GM12864 (cell line): ENCODE measurements at places on chromosomes 2 and 18.

GRCh38 chr2:148876595-148877402, 1.8 kb downstream of the KIF5C start:
- DNase-seq, result no peak

GRCh38 chr2:46568212-46569009, 89.0 kb downstream of the TMEM247 start:
- no peak for DNase-seq

GRCh38 chr2:236549165-236549564, 20.5 kb upstream of the ACKR3 start:
- no peak for DNase-seq

GRCh38 chr2:235560345-235560744, 66.5 kb downstream of the AGAP1 start:
- no peak for DNase-seq

DNA sequence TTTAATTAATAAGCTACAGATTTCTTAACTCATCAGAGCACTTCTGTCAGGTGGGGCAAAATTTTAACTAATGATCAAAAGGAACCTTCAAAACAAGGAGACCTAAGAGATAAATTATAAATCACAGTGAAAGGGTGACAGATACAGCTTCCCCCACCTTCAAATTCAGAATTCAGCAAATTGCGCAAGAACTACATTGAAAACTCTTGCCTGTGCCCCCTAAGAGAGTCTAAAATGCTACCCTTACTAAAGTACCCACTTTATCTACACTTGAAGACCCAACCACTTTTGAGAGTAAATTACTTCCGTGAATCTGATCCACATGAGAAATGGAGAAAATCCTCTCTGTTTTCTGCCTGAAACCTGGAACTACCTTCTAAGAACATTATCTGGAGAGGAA, 324.9 kb downstream of the PAX3 start:
- DNase-seq, result no peak

GRCh38 chr2:144372410-144373080, 147.4 kb downstream of the ZEB2 start:
- DNase-seq, result no peak

GRCh38 chr2:226772389-226773179, 27.0 kb downstream of the IRS1 start:
- peak; percentile 80 for DNase-seq

DNA sequence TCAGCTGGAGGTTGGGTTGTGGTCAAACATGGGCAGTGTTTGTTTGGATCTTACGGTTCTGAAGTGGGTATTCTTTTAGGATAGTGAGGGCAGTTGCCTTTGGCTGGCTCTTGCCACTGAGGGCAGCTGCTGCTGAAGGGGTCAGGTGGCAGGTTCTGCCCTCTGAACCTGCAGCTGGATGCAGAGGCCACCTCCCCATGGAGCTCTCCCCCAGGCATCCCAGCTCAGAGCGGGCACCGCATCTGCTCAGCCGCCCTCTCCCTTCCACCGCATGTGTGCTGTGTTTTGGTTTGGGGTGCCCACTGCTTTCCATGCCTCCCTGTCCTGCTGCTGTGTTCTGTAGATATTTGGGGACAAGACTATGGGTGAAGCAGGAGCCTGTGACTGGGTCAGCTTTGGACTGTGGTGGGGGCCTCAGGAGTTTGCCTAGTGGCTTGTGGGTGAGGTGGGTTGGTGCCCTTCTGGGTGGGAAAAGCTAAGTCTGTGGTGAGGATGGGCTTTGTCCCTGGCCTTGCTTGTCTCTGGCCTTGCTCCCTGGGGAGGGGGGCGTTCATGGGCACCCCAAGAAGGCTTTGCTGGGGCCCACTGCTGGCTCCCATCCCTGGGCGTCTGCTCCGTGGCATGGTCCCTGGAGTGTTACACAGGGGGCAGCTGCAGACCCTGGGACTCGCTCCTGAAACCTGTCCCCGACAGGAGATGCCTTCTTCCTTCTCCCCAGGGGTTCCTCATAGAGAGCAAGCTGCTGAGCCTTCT, 28.5 kb downstream of the OTOF start:
- no peak for DNase-seq

- no peak for DNase-seq
Observed at GRCh38 chr2:65062843-65063825, 6.9 kb downstream of the CEP68 start.

GRCh38 chr18:58581265-58581664, 47.6 kb downstream of the ALPK2 start:
- DNase-seq, result no peak

GRCh38 chr2:235034265-235035118, 82.7 kb downstream of the SH3BP4 start:
- DNase-seq, result no peak

DNA sequence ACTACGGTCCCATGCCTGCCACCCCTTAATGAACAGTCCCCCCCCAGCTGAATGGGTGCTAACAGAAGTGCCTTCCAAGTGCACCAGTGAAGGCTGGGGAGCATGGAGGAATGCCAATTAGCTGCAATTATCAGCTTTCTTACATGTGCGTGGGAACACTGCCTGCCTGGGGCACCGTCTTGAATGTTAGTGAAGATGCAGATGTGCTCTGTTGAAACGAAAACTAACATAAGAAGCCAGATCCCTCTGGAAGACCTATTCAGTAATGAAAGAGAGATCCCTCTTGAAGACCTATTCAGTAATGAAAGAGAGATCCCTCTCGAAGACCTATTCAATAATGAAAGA, 154.5 kb downstream of the CLIP4 start:
- no peak for DNase-seq

GRCh38 chr2:157053876-157054275, 203.6 kb upstream of the GALNT5 start:
- DNase-seq, result no peak

GRCh38 chr2:43387092-43388062, 161.0 kb upstream of the ZFP36L2 start:
- peak; percentile 78 for DNase-seq

GRCh38 chr2:73075477-73076373, 4.2 kb upstream of the SFXN5 start:
- DNase-seq, result no peak

DNA sequence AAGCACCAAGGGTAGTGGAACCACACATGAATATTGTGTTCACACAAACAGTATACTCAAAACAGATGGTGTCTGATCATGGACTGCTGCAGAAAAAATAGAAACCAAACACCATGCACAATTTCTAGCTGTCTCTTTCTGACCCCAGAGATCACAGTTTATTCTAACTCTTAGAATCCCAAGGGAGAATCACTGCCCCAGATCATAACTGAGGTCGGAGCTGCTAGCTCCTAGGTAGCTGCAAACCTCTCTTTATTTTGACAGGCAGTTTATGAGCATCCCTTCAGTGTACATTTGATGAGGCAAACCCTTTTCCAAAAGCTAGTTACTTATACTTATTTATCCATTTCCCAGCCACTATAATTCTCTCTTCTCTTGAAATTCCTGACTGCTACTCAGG, 439.1 kb upstream of the HNMT start:
- DNase-seq, result no peak

DNA sequence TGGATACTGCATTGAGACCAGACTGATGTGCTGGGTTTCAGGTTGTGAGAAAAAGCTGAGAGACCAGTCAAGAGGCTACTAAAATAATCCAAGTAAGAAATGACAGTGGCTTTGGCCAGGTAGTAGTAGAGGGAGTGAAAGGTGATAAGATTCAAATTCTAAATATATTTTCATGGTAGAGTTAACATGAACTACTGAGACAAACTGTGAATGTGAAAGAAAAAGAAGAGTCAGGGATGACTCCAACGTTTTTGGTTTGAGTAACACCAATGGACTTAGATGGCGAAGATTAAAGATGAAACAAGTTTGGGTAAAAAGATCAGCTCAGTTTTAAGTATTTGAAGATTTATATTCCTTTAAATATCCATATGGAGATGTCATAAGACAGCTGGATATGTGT, 209.4 kb downstream of the ZEB2 start:
- DNase-seq, result no peak

DNA sequence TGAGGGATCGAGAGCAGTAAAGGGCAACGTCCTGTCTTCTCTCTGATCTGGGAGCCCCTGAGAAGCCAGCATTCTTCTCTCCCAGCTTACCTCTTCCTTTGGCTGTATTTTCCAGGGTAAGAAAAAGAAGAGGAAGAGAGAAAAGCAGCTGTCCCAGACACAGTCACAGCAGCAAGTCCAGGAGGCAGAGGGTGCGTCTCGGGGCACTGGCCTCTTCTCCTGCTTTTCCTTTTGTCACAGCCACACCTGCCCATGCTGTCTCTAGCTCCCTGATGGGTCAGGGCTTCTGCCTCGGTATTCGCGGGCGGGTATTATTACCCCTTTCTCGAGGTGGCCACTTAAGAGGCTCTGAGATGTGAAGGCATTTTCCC, 20.3 kb downstream of the TGOLN2 start:
- no peak for DNase-seq
